ENCODE measurements at places on chromosomes 6 and 20.

GRCh38 chr6:125041740-125042459 is 79.7 kb downstream of the RNF217 start:
- no peak for DNase-seq

DNA sequence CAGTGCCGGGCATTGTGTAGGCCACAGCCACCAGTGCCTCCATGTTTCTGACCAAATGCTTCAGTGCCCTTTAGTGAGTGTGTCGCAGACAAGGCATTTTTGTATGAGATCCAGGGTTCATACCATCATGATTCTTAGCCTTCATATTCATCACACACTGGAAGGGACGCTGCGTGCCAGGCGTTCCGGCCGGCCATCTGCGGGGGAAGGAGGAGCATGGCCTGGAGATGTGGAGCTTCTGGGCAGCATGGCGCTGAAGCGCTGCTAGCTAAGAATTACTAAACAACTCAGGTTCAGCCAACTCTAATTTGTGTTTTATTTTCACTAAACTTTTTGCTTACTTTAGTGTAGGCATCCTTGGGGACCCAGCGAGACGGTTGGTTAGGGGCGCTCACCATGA is 111.4 kb upstream of the EXOC2 start:
- no peak for DNase-seq

DNA sequence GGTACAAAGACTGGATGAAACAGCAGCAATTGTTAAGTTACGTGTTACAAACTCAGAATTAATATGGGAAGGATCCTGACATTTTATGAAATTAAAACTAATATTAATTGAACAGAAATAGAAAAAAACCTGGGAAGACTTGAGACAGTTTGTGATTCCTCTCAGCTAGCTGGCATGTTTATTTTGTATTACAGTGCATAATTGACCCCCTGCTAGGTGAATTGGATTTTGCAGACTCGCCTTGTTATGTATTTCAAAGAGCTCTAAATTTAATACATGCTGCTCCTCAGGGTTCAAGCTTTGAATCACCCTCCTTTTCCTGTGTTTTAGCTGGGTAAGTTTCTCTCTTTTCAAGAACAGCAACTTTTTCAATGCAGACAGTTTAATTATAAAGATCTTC is 339.4 kb downstream of the PLCB1 start:
- DNase-seq, result no peak

- no peak for DNase-seq
These were observed 84.9 kb downstream of the ASCC3 start for GRCh38 chr6:100796049-100796823.
